COLO829 (cell line): ENCODE measurements at places on chromosomes 3 and 15.

- DNase-seq, result no peak
Measured at GRCh38 chr3:104887069-104887468, 479.6 kb upstream of the ALCAM start.

- no peak for DNase-seq
Measured at GRCh38 chr3:45746165-45746776, 50.1 kb downstream of the SLC6A20 start.

DNA sequence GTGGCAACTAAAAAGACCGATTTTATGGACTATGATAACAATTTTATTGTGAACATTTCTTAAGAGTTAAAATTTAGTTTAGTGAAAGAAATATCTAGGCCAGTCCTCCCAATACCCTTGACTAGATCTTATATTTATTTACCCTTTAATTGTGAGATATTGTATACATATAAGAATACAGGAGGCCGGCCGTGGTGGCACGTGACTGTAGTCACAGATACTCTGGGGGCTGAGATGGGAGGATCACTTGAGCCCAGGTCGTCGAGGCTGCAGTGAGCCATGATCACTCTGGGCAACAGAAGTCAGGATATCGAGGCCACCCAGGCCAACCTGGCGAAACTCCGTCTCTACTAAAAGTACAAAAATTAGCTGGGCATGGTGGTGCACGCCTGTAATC lies 756 bp upstream of the RMDN3 start:
- no peak for DNase-seq

GRCh38 chr3:51678641-51679040 lies 7.6 kb downstream of the TEX264 start:
- DNase-seq, result no peak
